ENCODE measurements at places on chromosomes 5 and 9.

GRCh38 chr5:181258576-181258975 lies 2.4 kb downstream of the TRIM52 start:
- no peak for DNase-seq

DNA sequence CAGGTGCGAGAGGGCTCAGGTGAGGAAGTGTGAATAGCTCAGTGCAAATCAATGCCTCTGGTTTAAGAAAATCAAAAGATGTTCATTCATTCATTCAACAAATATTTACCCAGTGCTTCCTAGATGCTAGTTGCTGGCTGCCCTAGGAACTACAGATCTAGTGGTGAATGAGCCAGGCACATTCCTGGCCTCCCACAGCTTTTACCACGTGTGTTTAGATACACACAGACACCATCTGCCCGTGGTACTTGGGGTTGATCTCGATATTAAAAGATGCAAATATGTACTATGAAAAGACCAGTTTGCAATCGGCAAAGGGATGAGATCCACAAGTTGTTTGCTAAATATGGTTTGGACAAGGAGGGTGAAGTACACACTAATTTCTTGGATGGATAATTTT lies 78.2 kb downstream of the GTF3C4 start:
- DNase-seq, result no peak

- no peak for DNase-seq
These were observed 69.8 kb downstream of the RPS23 start for GRCh38 chr5:82208371-82208770.

- DNase-seq, result no peak
These were observed 36.8 kb downstream of the NSG2 start for GRCh38 chr5:174082286-174082685.

GRCh38 chr5:113035096-113035495 lies 58.5 kb downstream of the DCP2 start:
- DNase-seq, result no peak

DNA sequence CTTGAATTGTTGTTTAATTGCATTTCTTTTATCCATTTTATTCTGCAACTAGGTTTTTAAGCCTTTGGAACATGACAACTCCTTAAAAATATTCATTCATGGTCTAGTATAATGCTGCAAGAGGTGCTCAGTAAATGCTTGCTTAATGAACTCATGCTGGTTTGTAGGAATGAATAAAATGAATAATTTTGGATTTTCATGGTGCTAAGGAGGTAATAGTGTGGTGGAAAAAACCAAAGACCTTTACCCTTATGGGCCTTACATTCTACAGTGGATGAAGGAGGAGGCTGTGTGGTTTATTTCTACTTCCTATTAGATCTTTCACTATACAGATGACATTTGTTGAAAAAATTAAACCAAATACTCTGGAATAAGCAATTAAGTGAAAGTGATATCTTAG lies 43.4 kb downstream of the LRRTM2 start:
- no peak for DNase-seq

GRCh38 chr5:156552855-156553358 lies 225.9 kb downstream of the SGCD start:
- no peak for DNase-seq

Data from stimulated activated naive CD8-positive, alpha-beta T cell treated with anti-CD3 and anti-CD28 coated beads, Interleukin-15, Interleukin-2, amounts not matched to agents 100 U/mL and 50 U/mL, for 24 hours (primary cell).